ENCODE measurements at places on chromosomes 5 and 9. TPM values are rescaled to one million over a fixed set of nuclear protein-coding genes. Genes with fewer than 3 reads are reported as not detected.

- no peaks in the 10 kb centered on the region for H3K27me3 ChIP-seq
- peaks cover 3% of the 10 kb centered on the region for H3K4me1 ChIP-seq
- no peak overlapping the region for H3K4me3 ChIP-seq
Measured at GRCh38 chr9:34272101-34272541, 56.9 kb downstream of the KIF24 start.

DNA sequence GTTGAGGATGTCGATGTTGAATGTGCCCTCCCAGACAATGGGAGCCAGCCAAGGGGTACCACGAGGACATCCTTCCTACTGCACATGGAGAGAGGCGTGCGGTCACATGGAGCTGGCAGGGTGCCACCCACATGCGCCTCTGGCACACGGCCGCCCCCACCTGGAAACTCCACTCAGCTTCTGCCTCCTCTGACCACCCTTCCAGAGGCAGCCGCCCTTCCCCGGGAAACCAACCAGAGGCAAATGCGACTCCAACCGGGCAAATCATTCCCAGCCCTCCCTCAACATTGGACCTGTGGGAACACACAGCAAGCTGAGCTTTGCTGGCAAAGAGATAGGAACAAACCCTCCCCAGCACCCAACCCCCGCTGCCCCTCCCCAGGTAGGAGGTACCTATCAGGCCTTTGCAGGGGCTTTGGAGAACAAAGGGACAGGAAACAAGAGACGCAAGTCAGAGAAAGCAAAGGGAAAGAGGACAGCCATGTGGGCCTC, 17.5 kb downstream of the ABO start:
- no peak overlapping the region for H3K27ac ChIP-seq
- peaks cover 3% of the 10 kb centered on the region for H3K27me3 ChIP-seq
- H3K4me3 ChIP-seq: no peak overlapping the region
- no peaks in the 10 kb centered on the region for H3K36me3 ChIP-seq
- H3K4me1 ChIP-seq: peaks cover 12% of the 10 kb centered on the region

DNA sequence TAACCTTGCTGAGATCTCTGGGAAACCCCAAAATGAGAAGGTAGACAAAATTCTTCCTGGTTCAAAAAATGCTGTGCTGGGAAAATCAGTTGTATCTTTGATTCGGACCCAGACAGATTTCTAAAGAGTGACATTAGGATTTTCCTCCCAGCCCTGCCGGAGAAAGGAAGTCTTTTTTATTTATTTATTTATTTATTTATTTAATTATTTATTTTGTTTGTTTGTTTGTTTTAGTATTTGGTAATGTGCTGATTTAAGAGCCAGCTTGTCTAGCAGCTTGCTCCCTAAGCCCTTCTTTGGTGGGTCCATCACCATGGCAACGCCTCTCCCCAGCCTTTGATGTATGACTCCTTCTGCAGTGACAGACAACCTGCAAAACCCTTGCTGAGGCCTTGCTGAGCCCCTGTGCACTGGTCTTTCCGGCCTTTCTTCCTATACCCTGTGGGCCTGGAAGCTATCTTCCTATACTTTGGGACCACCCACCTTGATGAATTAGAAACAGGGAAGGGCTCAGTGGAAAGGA, 60.6 kb upstream of the AFAP1L1 start:
- no peaks in the 10 kb centered on the region for H3K36me3 ChIP-seq
- H3K4me1 ChIP-seq: no peaks in the 10 kb centered on the region
- H3K27ac ChIP-seq: no peak overlapping the region
- H3K4me3 ChIP-seq: no peak overlapping the region

DNA sequence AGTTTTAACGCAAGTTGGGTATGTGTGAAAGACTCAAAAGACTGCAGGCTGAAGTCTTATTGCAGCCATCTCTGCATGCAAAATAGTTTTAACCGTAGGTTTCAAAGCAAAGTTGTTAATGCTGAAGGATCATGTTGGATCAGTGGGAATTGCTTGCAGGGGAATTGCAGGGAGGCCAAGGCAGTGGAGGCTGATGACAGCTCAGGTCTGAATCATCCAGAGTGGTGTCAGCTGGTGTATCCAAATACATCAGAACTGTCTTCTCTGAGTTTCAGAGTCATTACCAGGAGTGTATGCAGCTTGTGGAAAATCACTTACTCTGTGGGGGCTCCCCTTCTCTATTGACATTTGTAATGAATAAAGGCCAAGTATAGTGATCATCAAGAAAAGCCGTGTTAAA, 435.7 kb downstream of the SH3GL2 start:
- H3K27me3 ChIP-seq: no peaks in the 10 kb centered on the region
- no peaks in the 10 kb centered on the region for H3K4me1 ChIP-seq
- no peak for DNase-seq

SLC4A9 gene
- not detected for total RNA-seq

IRGM gene
- total RNA-seq: 0.96 TPM

ODF2 gene
- total RNA-seq: 55.6 TPM

DNA sequence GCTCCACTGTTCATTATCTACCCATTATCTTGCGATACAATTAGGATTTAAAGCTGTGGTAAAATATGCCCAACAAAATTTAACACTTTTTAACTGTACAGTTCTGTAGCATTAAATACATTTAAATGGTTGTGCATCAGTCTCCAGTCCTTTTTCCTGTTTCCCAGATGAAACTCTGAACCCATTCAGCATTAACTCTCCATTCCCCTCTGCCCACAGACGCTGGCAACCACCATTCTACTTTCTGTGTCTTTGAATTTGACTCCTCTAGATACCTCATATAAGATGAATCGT, 2.9 kb upstream of the TRIM7 start:
- peaks cover 27% of the 10 kb centered on the region for H3K27me3 ChIP-seq
- H3K4me1 ChIP-seq: peaks cover 34% of the 10 kb centered on the region
- no peak for DNase-seq

SHROOM1 gene
- 8.3 TPM for total RNA-seq

DNA sequence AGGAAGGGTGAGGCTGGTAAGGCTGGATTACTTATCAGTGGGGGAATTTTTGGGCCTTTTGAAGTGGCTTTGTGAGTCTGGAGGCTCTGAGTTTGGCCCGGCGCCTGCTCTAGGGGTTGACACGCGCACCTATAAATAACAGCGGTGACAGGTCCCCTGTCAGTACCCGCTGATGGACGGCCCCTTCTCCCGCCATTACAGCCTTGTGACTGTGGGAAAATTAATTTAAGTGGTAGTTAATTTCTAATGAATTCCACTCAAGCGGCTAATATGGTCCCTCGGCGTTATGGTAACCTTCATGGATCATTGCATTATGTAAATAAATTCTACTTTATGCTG, 16.5 kb downstream of the MRPL36 start:
- H3K36me3 ChIP-seq: no peaks in the 10 kb centered on the region
- H3K4me3 ChIP-seq: no peak overlapping the region
- peaks cover 18% of the 10 kb centered on the region for H3K4me1 ChIP-seq

- H3K36me3 ChIP-seq: no peaks in the 10 kb centered on the region
- no peak overlapping the region for H3K4me3 ChIP-seq
- H3K4me1 ChIP-seq: no peaks in the 10 kb centered on the region
- no peaks in the 10 kb centered on the region for H3K27me3 ChIP-seq
- no peak for DNase-seq
- no peak overlapping the region for H3K27ac ChIP-seq
Measured at GRCh38 chr9:81573415-81574321, 115.7 kb downstream of the TLE1 start.

DNA sequence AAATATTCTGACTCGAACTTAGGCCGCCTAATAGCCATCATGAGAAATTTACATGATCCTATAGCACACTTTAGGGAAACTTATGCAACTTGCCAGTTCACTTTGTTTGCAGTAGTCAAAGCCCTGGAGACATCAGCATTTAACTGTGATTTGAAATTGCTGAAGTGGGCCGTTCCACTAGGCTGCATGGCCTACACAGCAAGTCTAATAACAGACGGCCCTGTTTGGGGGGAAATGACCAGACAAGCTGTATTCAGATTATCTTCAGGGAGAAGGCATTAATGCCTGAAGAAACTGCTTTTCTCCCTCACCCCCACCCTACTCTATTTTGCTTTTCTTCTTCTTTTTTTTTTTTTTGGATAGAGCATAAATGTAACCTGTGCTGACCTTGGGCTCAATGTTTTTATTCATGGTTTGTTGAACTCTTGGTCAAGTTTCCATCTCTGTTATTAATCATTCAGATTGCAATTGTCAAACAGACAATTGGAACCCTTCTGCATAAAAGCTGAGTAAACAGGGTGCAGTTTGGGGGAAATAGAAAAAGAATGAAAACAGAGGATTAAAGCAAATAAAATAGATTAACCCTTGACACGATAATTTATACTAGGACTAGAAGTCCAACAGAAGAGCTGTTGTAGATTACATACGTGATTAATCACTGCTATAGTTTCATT, 1928.2 kb upstream of the WWC1 start:
- H3K27me3 ChIP-seq: no peaks in the 10 kb centered on the region
- no peak for DNase-seq
- H3K4me3 ChIP-seq: no peak overlapping the region
- H3K4me1 ChIP-seq: no peaks in the 10 kb centered on the region
- H3K27ac ChIP-seq: no peak overlapping the region

ZDHHC21 gene
- 12.7 TPM for total RNA-seq

- no peak overlapping the region for H3K27ac ChIP-seq
- DNase-seq: no peak
- H3K4me3 ChIP-seq: no peak overlapping the region
- peaks cover 13% of the 10 kb centered on the region for H3K4me1 ChIP-seq
Measured at GRCh38 chr5:61177716-61178115, 15.4 kb upstream of the SMIM15 start.

- H3K27me3 ChIP-seq: no peaks in the 10 kb centered on the region
- peaks cover 34% of the 10 kb centered on the region for H3K4me1 ChIP-seq
- no peak for DNase-seq
Measured at GRCh38 chr5:143355710-143356109, 47.8 kb downstream of the NR3C1 start.

- no peaks in the 10 kb centered on the region for H3K36me3 ChIP-seq
- no peak for DNase-seq
Measured at GRCh38 chr9:135221951-135222631, 134.6 kb downstream of the OLFM1 start.

GRCh38 chr9:30058463-30058862, 2326.0 kb upstream of the ACO1 start:
- H3K27ac ChIP-seq: no peak overlapping the region
- DNase-seq: no peak
- H3K27me3 ChIP-seq: no peaks in the 10 kb centered on the region
- no peak overlapping the region for H3K4me3 ChIP-seq
- H3K36me3 ChIP-seq: no peaks in the 10 kb centered on the region

GRCh38 chr5:135353952-135354721, 44.9 kb downstream of the MACROH2A1 start:
- H3K27me3 ChIP-seq: no peaks in the 10 kb centered on the region
- no peak overlapping the region for H3K4me3 ChIP-seq
- no peak for DNase-seq

GRCh38 chr5:143922718-143923117, 110.8 kb downstream of the HMHB1 start:
- no peaks in the 10 kb centered on the region for H3K36me3 ChIP-seq
- no peaks in the 10 kb centered on the region for H3K27me3 ChIP-seq
- DNase-seq: no peak
- peaks cover 20% of the 10 kb centered on the region for H3K4me1 ChIP-seq

Data from activated T-helper 1 cell treated with anti-CD3 and anti-CD28 coated beads, Interleukin-12 subunit alpha, Interleukin-12 subunit beta, Interleukin-2, Interleukin-4 antibody, amounts not matched to agents 30 ng/mL and 10 ng/mL and 1 ng/mL, durations not matched to agents 14 hours and 24 hours and 36 hours (primary cell).